ENCODE measurements at places on chromosomes 3 and 15.

GRCh38 chr3:101945980-101946379, 96.7 kb downstream of the NFKBIZ start:
- no peak for DNase-seq

DNA sequence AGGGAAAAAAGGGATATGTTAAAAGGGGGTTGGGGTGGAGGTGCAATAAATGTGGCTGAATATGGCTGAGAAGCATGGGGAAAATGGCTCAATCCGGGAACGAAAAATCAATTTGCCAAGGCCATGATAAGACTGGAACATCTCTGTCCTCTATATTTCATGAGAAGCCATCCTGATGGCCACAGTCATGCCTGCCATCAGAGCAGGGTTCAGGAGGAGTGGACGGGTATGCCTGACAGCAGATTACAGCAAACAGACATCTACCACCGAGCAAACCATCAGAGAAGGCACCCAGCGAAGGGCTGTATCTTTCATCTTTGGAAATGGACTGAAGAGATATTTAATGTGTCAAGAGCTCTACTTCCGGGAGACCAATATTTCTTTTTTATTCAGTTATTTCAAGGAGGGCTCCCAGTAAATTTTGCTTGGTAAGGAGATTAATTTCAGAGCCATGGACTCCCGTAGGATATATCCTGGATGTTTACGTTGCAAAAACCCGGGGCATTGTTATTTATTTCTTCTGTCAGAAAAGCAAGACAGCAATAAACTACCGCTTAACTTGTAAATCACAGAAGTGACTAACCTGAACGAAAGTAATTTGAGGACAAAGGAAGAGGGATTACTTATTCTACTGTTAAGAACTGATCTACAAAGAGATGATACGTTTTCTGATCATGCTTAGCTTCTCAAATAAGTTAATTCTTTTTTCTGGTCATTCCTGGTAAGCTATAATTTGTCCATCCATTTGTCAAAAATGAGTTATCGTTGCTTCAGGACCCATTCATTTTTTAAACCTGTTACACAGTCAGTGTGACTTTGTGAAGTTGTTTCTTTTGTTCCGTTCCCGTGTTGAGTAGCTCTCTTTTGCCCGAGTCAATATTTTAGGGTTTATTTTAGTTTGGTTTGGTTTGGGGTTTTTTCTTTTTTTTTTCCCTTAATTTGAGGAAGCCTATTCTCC, 80.6 kb upstream of the CHD2 start:
- no peak for DNase-seq

DNA sequence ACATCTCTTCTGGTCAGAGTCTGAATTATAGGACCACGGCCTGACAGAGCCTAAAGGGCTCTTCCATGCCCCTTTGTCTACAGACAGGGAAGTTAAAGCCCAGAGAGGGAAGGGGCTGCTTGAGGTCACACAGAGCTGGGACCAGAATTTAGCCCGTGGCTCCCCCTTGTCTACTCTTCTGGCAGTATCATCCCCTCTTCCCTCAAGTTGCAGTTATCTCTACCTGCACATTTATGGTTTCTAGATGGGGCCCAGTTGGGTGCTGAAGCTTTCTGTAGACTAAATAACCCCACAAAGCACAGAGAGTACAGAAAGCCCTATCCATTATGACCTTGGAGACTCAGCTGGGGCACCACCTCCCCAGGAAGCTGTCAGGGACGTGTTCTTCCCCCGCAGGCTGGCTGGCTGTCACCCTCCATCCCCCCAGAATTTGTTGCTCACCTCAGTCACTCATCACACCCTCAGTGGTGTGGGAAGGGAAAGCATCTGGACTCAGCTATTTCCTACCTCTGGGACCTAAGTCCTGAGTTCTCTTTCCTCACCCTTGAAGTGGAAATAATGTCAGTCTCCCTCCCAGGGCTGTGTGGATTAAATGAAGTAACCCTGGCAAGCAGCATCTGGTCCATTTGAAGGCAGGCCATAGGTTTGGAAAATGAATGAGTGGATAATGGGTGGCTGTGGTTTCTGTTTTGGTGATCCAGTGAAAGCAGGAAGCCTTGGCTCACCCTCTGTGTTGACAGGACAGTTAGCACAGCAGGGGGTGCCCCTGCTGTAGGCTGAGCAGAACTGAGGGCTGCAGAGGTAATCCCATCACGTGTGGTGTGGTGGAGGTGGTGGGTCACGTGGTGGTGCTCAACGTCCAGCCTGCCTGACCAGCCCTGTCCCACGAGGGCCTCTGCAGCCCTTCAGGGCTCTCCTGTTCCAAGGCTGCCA, 16.3 kb downstream of the ACOX2 start:
- no peak for DNase-seq

GRCh38 chr15:74442063-74442462, 8.3 kb upstream of the SEMA7A start:
- DNase-seq = no peak

DNA sequence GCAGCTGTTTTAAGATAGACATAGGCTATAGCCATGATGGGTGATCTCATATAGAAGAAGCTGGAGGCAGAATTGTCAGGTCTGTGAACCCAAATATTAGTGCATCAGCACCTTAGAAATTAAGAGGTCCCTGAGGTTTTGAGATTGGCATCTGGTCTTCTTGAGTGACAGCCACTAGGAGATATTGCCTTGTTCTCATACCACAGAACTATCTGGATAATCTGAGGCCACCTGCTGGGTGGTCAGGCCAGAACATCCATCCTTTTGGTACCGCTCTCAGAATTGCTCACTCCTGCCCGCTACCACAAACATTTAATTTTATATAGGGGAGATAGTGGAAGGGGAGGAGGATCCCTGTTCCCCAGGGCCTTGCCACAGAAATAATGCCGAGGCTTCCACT, 210.6 kb upstream of the ZPLD1 start:
- DNase-seq = no peak

- DNase-seq = no peak
Observed at GRCh38 chr3:134650431-134651346, at the start of gene KY. Gene KY, minus strand, starts transcription at chr3:134651022. Its CDS starts 62 bp downstream, at chr3:134650960.

- no peak for DNase-seq
Observed at GRCh38 chr3:157420606-157421130, 16.0 kb upstream of the PTX3 start.

GRCh38 chr15:51757450-51757849, 6.1 kb downstream of the TMOD2 start:
- no peak for DNase-seq

- no peak for DNase-seq
Observed at GRCh38 chr3:189909573-189909972, 211.1 kb downstream of the P3H2 start.

GRCh38 chr15:68302729-68303128, 25.2 kb downstream of the FEM1B start:
- no peak for DNase-seq

- no peak for DNase-seq
Observed at GRCh38 chr3:21294768-21295167, 456.2 kb downstream of the ZNF385D start.

DNA sequence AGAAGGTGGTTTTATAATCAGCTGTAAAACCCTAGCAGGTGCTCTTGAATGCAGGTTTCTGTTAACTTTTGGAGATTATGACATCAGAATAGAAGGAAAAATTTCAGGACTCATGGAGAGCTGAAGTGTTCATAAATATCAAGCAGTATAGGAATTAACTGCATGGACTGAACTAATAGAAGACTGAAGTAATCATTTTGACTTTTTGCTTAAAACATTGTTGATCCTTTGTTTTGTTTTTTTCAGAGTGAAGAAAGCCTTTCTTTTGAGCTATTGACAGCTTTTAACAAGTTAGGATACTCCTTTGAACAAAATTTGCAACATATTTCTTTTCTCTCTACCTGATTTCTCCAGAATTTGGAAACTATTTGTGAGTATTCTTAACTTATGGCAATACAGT, 70.6 kb upstream of the DAZL start:
- no peak for DNase-seq

DNA sequence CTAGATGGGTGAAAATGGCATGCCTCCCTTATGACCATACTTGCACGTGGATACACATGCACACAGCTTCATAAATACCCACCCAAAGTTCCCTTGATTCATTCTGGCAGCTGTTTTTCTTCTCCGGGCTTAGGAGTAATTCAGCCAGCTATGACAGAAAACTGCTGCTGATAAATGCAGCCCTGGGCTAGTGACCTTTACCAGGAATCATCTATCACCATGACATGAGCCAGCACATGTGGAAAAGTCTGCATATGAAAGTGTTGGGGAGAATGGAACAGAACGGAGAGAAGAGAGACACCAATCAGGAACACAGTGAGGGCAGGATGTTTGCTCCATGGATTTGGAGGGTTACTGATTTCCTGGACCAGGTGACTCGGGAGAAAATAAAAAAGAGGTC, 706.3 kb downstream of the PDCD6IP start:
- DNase-seq = no peak

- no peak for DNase-seq
Observed at GRCh38 chr3:30544812-30545211, 61.6 kb upstream of the TGFBR2 start.

DNA sequence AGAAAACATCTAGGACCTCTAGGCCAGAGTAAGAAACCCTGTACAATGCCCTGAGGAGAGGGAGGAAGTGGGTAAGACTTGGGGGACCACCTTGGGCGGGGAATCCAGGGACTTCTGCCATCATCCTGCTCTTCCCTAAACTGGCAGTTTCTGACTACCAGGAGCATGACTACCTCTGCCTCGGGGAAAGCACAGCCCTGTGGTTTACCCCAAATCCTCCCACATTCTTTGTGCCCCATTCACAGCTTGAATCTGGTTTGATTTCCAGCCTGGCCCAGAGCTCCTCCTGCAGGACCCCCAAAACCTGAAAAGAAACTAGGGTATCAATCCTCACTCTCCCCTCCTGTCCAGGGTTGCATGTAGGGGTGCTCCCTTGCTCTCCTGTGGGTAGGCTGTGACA, 4.7 kb downstream of the C3orf18 start:
- no peak for DNase-seq

DNA sequence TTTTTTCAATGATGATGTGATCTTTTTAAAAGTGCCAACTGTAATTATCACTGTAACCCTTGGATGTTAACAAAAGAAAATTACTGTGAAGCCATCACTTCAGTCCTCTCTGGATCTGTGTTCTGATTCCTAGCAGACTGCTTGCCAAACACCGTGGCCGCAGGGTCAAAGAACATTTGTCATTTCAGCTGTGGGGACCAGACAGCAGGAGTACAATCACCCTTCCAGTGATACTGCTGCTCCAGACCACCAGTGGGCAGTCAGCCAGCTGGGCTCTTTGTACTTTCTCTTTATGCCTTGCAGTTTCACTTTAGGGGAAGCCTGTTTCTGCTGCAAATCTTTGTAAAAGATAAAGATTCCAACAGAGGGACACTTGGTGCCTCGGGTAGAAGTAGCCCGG, 770.0 kb downstream of the GRM7 start:
- DNase-seq = no peak

GRCh38 chr3:13532631-13533030, 16.3 kb upstream of the FBLN2 start:
- no peak for DNase-seq

- no peak for DNase-seq
Observed at GRCh38 chr3:152267831-152268554, 736 bp upstream of the MBNL1 start.

DNA sequence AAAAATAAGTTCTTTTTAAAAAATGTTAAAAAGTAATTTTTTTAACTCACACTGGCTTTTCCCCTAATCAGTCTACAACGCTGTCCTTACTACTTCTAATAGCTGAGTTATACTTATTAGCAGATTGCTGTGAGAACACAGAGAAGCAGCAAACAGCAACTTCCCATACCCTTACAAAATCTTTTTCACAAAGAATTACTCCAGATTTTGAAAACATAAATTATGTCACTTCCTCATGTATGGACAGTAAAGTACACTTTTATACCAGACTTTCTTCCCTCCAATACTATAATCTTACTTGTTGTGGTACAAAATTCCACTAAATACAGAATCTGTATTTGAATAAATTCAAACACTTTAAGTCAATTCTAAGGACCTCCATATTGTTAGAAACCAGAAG, 2.1 kb downstream of the PHC3 start:
- DNase-seq = no peak

DNA sequence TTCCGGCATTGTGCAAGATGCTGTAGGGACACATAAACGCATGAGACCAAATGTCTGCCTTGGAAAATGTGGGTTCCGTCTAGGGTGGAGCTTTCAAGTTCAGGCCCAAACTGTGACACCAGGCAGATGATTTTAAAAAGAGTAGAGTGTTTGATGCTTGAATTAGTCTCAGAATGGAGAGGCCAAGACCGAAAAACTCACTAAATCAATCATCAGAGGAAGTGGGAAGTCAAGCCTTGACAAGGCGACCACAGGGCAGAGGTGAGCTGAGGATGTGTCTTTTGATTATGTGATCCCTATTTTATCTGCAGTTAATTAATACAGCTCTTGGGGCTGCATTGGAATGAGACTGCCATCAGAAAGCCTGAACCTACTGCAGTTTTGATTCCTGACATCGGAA, 275.4 kb downstream of the ABHD5 start:
- DNase-seq = no peak

DNA sequence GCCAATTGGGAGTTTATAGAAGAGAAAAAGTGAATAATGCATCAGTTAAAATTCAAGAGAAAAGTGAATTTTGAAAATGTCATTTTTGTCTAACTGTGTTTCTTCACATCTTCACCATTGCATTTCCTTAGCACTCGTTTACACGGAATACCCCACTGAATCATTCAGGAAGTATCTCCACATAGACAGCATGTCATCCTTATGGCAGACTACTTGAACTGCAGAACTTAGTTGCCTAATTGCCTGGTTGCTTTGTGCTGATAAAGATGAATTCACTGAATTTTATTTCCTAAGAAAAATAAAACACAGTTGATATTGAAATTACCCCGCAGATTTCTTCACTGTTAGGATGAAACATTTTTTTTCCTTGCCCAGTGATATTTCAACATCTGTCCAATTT, 627.1 kb downstream of the ROBO1 start:
- no peak for DNase-seq

- DNase-seq = no peak
Observed at GRCh38 chr3:154766765-154767503, 313.2 kb upstream of the MME start.

- no peak for DNase-seq
Observed at GRCh38 chr15:85403745-85404144, 23.3 kb downstream of the AKAP13 start.

DNA sequence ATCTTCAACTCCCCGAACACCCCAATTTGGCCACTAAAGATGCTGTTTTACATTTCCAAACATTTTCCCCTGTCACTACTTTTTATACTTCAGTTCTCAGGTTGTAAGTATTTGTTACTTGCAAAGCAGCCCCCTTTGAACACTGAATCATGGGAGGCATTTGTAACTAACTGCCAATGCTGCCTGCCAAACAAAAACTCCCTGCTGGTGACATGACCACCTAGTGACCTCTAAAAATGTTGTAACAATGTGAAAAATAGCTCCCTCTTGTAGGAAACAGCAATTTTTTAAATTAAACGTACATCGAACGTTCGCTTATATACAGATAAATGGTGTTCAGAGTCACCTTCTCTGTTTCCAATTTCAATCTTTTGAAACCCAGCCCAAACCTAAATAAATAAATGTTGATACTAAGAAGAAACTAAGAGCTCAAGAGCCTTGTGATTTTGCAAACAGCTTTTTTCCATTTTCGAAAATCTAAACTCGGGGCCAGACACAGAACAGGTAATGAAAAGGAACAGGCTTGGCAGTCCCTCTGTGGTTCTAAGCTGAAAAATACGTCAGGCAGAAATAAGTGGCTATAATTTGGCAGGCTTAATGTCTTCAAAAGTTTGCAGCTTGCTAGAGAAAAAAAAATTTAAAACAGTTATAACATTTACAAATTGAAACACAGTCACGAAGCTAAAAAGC, 268.6 kb upstream of the WNT5A start:
- no peak for DNase-seq

- DNase-seq = no peak
Observed at GRCh38 chr15:61509327-61509840, 280.3 kb upstream of the RORA start.
